T47D (cell line): ENCODE measurements at places on chromosomes 3 and 15.

GRCh38 chr3:71309342-71309741 lies 274.2 kb downstream of the FOXP1 start:
- no peak for DNase-seq

DNA sequence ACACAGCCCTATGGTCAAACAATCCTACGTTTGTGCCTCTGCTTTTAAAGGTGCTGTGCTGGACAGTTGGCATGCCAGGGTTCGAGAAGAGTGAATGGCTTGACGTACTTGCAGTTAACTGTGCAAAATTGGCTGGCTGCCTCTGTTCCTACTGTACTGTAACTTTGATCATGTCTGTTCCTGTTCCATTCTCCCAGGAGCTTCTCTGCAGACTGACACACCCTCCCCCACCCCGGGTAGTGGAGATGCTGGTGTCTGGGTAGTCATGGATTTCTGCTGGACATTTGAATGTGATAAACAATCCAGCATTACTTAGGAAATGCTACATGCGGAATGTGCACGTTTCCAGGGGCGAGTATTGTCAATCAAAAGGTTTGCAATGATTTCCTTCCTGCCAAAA lies 6.5 kb upstream of the VILL start:
- no peak for DNase-seq

DNA sequence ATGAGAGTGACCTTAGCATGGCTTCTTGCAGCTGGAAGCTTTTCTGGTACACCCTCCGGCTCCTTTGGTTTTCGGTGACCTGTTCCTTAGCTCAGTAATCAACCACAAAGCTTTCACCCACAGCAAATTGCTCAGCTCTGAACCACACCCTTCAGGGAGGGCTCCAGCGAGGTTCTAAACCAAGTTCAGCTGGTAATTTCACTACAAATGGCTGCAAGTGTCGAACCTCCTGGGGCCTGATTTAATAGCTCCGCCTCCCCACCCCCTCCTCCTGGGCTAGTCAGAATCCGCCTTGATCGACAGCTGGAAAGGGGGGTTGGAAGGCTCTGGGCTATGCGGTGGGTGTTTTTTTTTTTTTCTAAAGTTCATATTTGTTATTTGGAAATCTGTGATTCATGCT lies 150.9 kb upstream of the MCTP2 start:
- no peak for DNase-seq

GRCh38 chr15:87816811-87817210 lies 439.7 kb downstream of the NTRK3 start:
- DNase-seq, result no peak

DNA sequence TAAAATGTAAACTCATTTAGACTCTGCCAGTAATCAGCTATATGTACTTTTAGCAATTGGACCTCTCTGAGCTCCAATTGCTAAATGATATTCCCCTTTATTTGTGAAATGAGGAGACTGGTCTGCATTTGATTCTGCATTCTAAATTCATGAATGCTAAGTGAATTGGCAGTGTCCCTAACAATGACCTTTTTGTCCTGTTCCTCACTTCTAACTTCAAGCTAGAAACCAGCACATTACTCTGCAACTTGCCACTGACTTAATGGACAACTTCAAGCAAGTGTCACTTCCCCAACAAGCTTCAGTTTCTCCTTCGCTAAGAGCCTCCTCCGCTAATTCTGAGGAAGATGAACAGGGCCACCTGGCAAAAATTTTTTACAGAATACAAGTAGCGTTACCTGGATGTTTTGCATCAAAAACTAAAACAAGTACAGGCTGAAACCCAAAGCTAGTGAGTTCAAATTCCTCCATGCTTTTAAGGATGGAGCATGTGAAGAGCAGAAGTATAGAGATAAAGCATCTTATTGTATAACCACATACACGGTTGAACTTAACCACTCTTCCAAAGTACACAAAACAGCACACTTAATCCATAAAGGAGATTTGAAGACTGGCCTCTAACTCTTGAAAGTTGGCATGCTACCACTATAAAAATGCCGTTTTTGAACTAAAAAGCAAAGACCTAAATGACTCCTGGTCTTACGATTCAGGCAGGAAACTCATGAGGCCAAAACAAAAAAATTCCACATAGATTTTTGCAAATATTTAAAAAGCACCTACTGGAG lies 207.6 kb downstream of the MAGI1 start:
- DNase-seq, result no peak

DNA sequence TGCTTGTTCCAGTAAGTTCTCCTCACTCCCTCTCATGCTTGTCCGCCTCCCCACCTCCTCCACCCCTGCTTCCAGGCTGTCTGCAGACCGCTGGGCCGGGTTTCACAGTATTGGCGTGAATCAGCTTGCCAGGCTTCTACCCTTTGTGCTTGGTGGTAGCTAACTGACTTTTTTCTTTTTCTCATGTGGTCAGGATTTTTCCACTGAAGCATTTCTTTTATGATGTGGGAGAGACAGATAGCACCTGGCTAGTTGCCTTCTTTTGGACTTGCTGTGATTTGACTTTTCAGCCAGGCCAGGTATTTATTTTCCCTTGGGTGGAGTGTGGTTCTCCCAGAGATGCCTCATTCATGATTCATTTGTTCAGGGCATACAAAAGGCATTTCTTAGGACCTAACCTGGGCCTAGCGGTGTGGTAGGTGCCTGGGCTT lies 60.6 kb downstream of the ST6GAL1 start:
- DNase-seq, result no peak

- no peak for DNase-seq
Observed at GRCh38 chr3:129045675-129046036, 14.9 kb upstream of the GP9 start.

DNA sequence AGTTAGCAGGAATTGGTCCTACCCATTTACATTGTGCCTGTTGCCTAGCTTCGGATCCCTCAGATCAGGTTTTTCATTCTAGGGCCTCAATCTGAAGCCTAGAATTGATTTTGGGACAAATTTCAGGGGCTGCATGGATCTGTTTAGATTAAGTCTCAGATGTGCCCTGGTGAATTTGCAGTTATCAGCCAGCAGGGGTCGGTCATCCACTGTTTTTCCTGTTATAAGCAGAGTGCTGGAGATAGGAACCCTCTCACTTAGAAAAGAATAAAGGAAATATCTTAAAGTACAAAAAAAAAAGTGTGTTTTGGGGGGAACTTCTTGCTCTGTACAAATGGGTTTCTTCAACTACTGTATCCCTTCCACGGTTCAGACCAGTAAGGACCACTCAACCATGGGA lies 212.5 kb downstream of the BCHE start:
- DNase-seq, result no peak

GRCh38 chr15:71151081-71151480 lies 35.8 kb downstream of the THSD4 start:
- DNase-seq, result no peak

GRCh38 chr3:123712077-123712860 lies 127.4 kb upstream of the HACD2 start:
- no peak for DNase-seq

- DNase-seq, result no peak
Observed at GRCh38 chr3:53913401-53913800, 21.7 kb upstream of the SELENOK start.

- DNase-seq, result no peak
Observed at GRCh38 chr3:23953523-23953922, 8.4 kb downstream of the NR1D2 start.

DNA sequence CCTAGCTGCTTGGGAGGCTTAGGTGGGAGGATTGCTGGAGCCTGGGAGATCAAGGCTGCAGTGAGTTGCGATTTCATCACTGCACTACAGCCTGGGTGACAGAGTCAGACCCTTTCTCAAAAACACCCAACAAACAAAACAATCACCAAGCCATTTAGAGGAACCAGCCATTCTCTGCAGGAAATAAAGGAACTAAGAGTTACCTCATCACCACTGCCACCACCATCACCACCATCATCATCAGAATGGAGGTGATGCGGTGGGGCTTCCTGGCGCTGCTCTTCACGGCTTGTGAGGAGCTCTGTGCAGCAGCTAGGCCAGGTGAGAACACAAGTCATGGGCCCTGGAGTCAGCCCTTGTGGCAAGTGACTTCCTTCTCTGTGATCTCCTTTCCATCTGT lies 37.7 kb upstream of the KLHL25 start:
- DNase-seq, result no peak

DNA sequence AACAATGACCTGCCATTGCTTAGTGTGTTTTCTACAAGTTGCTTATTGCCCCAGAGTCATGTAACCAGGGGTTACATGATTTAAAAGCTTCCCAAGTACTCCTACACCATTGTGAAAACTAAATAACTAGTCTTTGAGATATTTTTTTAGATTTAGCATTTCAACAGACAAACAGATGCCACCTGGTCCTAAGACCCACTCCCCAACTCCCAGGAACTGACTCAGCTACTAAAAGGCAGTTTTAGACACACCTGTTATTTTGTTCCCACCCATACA lies 28.1 kb upstream of the KBTBD12 start:
- no peak for DNase-seq

- DNase-seq, result no peak
Observed at GRCh38 chr3:26340001-26340400, 282.6 kb upstream of the LRRC3B start.

GRCh38 chr3:10365791-10366190 lies 44.9 kb upstream of the SEC13 start:
- DNase-seq, result no peak

GRCh38 chr15:45454814-45455213 lies 67.7 kb downstream of the SLC30A4 start:
- peak; percentile 82 for DNase-seq

GRCh38 chr3:43726521-43726920 lies 35.8 kb downstream of the ABHD5 start:
- no peak for DNase-seq

DNA sequence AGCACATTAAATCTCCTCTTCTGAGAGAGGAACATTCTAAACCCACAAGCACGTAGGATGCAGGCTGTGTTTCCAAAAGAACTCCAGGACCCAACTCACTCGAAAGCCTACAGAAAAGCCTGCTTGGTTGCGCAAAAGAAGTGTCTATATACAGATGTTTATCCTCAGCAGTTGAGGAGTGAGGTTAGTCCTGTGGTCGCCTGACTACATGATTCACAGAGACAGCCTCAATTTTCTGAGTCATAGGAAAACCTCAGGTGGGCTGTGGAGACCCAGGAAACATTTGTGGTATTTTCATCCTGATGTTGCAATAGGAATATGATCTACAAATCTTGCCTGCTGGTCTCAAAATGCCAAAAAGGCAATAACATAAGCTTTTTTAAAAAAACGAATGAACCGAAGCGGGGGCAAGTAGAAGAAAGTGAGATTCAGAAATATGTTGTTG lies 183.8 kb upstream of the THRB start:
- no peak for DNase-seq

DNA sequence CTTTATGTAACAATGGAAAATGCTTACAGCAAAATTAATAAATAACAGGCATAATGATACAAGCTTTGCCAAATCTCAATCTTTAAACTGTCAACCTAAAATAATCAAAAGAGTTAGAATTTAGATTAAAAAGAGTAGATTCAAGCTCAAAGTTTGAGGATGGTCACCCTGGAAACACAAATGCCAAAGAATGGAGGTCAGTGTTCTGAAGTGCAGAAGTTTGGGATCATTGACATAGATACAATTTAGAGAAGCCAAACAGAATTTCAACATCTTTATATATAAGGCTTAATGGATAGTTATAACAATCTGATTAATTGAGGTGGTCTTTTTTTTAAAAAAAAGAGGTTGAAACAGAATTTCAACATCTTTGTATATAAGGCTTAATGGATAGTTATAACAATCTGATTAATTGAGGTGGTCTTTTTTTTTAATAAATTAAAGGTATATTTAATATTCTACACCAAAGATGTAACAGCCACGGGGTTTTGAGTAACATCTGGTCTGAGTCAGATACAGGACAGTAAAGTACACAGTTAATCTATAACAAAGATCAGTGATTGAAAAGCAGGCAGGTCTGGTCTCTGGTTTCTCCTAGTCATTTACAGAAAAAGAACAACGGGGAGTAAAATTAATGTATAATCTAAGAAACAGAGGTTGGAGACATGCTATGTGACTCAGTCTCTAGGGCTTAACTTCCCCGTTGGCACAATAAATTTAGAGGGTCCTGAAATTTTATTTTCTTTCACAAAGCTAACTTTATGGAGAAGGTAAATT lies 490.7 kb downstream of the GBE1 start:
- DNase-seq, result no peak

- DNase-seq, result no peak
Observed at GRCh38 chr3:63869940-63870614, 6.4 kb downstream of the ATXN7 start.

DNA sequence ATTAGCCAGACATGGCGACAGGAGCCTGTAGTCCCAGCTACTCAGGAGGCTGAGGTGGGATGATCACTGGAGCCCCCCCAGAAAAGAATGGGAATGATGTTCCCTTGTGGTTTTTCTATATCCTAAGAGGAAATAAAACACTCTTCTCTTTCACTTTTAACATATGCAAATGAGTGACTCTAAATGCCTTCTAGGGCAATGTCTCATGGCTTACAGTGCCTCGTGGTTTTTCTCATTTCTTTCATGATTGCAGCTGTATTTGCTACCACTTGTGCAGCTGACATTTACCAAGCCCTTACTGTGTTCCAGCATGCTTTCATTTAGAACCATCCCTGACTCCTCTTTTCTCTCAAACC lies 26.4 kb downstream of the STOML1 start:
- no peak for DNase-seq

GRCh38 chr3:52384019-52384761 lies 60.7 kb downstream of the SEMA3G start:
- no peak for DNase-seq
